ENCODE measurements at places on chromosomes 3 and 15.
A peak's percentile ranks its signal among the peaks of the same experiment; 100 is the strongest.

- DNase-seq = no peak
- no peaks in the 10 kb centered on the region for H3K27me3 ChIP-seq
- no peak overlapping the region for H3K27ac ChIP-seq
- H3K4me3 ChIP-seq = no peak overlapping the region
- H3K4me1 ChIP-seq = peaks cover 2% of the 10 kb centered on the region
Observed at GRCh38 chr3:166425900-166426611, 588.8 kb upstream of the BCHE start.

DNA sequence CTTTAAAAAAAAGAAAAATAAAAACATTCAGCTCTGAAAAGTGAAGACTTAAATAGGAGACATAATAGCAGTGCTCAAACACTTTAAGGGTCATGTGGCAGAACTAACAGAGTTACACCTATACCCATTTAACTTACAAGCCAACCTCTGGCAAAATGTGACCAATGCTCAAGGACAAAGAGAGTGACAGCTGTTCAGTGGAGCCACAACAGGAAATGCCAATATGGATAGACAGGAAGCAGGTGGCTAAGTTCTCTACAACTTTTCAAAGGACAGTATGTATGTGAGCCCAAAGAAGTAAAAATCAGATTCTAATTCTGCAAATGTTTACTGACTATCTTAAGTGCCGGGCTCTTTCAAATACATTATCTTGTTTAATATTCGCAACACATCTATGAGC lies 3.4 kb downstream of the TMCC1 start:
- DNase-seq = no peak
- H3K27me3 ChIP-seq = no peaks in the 10 kb centered on the region
- no peak overlapping the region for H3K4me3 ChIP-seq
- H3K27ac ChIP-seq = no peak overlapping the region

DNA sequence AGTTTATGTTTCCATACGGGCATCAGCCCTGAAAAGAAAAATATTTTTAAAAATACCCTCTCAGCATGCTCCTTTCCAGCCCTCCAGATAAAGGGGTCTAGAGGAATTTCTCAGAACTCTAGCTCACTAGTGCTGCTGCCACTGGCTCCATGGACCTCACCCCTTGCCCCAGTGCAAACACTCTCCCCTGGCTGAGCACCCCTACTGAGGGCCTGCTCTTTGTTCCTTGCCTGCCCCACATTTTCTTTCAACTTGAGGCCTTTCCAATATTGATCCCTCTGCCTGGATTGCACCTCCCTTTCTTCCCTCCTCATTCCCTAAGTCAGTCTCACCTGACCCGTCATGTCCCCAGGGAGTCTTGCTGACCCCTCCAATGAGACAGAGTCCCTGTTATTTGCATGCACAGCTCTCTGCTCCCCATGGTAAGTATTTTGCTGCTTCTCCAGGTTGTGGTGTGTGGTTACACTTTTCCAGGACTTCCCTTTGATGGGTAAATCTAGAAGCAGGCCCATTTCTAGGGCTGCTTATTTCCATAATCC lies 196.5 kb downstream of the EPHB1 start:
- no peaks in the 10 kb centered on the region for H3K4me1 ChIP-seq
- DNase-seq = no peak
- H3K27me3 ChIP-seq = peaks cover 41% of the 10 kb centered on the region
- H3K4me3 ChIP-seq = no peak overlapping the region

GRCh38 chr3:194489736-194490612 lies 3.2 kb upstream of the ATP13A3 start:
- H3K4me3 ChIP-seq = no peak overlapping the region
- H3K4me1 ChIP-seq = peaks cover 16% of the 10 kb centered on the region
- no peaks in the 10 kb centered on the region for H3K27me3 ChIP-seq
- DNase-seq = no peak

- no peaks in the 10 kb centered on the region for H3K27me3 ChIP-seq
- no peaks in the 10 kb centered on the region for H3K36me3 ChIP-seq
- peaks cover 17% of the 10 kb centered on the region for H3K4me1 ChIP-seq
- no peak overlapping the region for H3K27ac ChIP-seq
- DNase-seq = no peak
Observed at GRCh38 chr3:99925584-99926230, 108.0 kb downstream of the CMSS1 start.

- no peak overlapping the region for H3K4me3 ChIP-seq
- DNase-seq = no peak
- peaks cover 40% of the 10 kb centered on the region for H3K4me1 ChIP-seq
- no peak overlapping the region for H3K27ac ChIP-seq
- no peaks in the 10 kb centered on the region for H3K36me3 ChIP-seq
Observed at GRCh38 chr3:120459196-120459595, 8.4 kb upstream of the FSTL1 start.

DNA sequence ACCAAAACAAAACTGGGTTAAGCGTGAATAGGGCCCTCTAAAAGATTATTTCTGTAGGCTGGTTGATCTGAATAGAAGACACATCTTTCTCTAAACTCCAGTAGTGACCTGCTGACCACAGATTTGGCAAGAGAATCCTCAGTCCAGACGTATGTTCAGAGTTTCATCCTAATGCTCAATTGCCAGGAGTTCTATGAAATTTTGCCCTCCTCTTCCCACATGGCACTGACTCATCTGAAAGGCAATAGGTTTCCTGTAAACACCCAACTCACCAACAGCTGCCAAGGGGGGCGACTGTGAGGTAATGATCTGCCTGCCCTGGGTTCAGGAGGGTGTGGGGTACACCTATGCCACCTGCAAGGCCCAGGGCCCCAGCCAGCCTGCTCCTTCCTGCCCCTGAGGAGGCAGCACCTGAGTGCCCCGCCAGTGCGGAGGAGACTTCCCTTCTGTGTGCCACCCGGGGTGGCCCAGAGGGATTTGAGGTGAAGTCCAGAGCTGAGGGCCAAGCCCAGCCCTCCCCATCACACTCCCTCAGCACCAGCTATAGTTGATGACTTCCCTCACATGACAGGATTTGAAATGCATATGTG lies 8.4 kb upstream of the PLA2G4D start:
- H3K27me3 ChIP-seq = peaks cover 27% of the 10 kb centered on the region
- no peak overlapping the region for H3K4me3 ChIP-seq
- H3K4me1 ChIP-seq = no peaks in the 10 kb centered on the region
- no peaks in the 10 kb centered on the region for H3K36me3 ChIP-seq
- no peak overlapping the region for H3K27ac ChIP-seq

DNA sequence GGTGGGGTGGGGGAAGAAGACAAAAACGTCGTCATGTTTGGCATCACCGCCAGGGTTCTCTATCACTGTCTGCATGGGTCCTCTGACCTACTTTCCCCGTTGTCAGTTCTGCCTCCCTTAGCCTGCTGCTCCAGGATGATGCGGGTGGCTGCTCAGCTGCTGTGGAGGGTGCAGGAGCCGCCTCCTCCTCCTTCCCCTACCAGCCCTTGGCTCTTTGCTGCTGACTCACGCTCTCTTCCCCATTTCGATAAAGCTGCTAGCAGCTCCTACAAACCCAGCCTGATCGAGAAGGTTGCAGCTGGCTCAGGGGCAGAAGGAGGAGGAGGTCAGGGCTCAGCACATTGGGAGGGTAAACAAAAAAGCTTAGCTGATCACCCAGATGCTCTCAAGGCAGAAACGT lies 49.5 kb upstream of the SEC13 start:
- H3K4me1 ChIP-seq = no peaks in the 10 kb centered on the region
- DNase-seq = no peak
- H3K36me3 ChIP-seq = no peaks in the 10 kb centered on the region
- no peak overlapping the region for H3K4me3 ChIP-seq
- peaks cover 11% of the 10 kb centered on the region for H3K27me3 ChIP-seq

GRCh38 chr3:134752761-134753461 lies 42.1 kb upstream of the EPHB1 start:
- H3K4me1 ChIP-seq = no peaks in the 10 kb centered on the region
- H3K27me3 ChIP-seq = peaks cover 67% of the 10 kb centered on the region
- no peak overlapping the region for H3K4me3 ChIP-seq
- no peak for DNase-seq

DNA sequence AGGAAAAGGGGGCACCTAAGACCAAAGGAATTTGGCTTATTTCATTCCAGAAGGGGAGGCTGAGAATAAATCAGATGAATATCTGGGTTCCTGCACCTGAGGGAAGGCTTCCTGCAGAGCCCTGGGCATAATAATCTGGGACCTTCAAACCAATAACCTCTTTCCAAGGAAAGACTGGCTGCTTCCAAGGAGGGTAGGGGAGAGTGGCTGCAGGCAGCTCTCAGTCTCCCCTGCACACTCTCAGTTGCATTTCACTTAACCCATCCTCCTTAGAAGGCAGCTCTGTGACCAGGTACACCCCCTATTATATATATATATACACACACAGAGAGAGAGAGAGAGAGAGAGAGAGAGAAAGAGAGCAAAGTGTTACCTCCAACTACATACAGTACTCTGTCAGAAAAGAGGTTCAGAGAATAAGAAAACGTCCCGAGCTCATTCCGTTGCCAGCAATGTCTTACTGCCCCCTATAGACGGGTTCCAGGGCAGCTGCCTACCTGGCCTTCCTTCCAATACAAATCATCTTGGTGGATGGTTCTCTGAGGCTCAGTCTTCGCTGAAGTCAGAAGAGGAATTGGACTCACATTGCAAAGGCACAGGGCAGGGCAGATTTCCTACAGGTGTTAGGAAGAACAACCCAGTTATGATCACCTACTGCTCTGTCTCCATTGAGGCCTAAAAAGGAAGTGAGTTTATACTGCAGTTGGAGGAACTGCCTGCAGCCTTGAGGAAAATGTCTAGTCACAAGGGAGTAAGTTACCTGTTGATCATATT lies 26.1 kb downstream of the CAPN3 start:
- no peak overlapping the region for H3K4me3 ChIP-seq
- no peaks in the 10 kb centered on the region for H3K27me3 ChIP-seq
- DNase-seq = no peak
- no peak overlapping the region for H3K27ac ChIP-seq

- peak within 1 kb of the TSS; percentile 91 for H3K27ac ChIP-seq
- H3K4me1 ChIP-seq = peaks cover 32% of the 10 kb centered on the region
- peaks cover 8% of the 10 kb centered on the region for H3K36me3 ChIP-seq
- H3K27me3 ChIP-seq = peaks cover 48% of the 10 kb centered on the region
Observed at GRCh38 chr3:158109804-158110657, at the start of gene RSRC1. Gene RSRC1 (plus strand): TSS chr3:158110089. CDS start chr3:158122105, 12,016 bp downstream.

DNA sequence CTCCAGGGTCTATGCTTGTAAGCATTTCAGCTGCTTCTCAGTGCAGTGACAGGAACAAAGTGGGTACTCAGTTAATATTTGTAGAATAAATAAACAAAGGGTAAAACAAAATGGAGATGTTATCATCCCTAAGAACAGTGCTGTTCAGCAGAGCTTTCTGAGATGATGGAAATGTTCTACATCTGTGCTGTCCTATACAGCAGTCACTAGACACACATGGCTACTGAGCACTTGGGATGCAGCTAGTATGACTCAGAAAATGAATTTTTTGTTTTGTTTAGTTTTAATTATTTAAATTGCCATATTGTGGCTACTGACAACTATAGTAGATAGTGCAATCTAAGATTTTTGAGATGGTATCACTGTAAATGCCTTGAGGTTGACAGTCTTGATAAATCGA lies 283.8 kb upstream of the ADAMTS9 start:
- peaks cover 7% of the 10 kb centered on the region for H3K36me3 ChIP-seq
- H3K4me3 ChIP-seq = no peak overlapping the region
- peaks cover 24% of the 10 kb centered on the region for H3K4me1 ChIP-seq
- no peaks in the 10 kb centered on the region for H3K27me3 ChIP-seq
- no peak overlapping the region for H3K27ac ChIP-seq

GRCh38 chr15:25742041-25742730 lies 120.9 kb downstream of the ATP10A start:
- H3K4me3 ChIP-seq = no peak overlapping the region
- H3K27ac ChIP-seq = no peak overlapping the region
- peaks cover 19% of the 10 kb centered on the region for H3K27me3 ChIP-seq
- no peaks in the 10 kb centered on the region for H3K36me3 ChIP-seq
- no peak for DNase-seq
- peaks cover 2% of the 10 kb centered on the region for H3K4me1 ChIP-seq

DNA sequence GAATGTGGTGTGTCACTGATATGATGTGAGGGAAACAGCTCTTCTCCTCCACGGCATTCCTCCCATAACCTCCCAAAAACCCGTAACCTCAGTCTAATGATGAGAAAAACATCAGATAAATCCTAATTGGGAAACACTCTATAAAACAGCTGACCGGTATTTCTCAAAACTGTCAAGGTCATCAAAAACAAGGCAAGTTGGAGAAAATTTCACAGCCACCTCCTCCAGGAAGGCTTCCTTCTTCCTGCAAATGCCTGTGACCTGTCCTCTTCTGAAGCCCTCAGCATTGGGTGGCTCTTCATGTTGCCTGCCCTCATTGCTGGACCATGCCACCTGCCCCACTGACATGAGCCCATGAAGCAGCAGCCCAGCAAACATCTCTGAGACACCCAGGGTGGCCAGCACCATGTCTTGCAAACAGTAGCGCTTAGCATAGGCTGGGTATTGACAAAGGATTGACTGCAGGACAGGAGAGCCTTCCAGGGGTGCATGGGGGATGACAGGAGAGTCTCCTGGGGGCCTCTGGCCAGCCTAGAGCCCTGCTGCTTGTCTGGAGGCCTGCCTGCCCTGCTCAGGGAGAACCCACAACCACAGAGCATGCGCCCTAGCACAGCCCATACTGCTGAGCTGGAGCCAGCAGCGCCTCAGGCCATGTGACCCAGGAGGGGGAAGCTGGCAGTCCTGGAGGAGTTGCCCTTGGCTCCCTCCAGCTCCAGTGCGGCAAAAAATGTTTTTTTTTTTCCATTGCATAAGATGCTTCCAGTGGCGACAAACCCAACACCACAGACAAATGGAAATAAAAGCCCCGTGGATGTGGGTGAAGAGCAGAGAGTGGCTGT lies 49.7 kb downstream of the XXYLT1 start:
- peak overlapping the region; percentile 67 for H3K27ac ChIP-seq
- H3K36me3 ChIP-seq = peaks cover 6% of the 10 kb centered on the region
- H3K4me3 ChIP-seq = no peak overlapping the region
- H3K27me3 ChIP-seq = no peaks in the 10 kb centered on the region

DNA sequence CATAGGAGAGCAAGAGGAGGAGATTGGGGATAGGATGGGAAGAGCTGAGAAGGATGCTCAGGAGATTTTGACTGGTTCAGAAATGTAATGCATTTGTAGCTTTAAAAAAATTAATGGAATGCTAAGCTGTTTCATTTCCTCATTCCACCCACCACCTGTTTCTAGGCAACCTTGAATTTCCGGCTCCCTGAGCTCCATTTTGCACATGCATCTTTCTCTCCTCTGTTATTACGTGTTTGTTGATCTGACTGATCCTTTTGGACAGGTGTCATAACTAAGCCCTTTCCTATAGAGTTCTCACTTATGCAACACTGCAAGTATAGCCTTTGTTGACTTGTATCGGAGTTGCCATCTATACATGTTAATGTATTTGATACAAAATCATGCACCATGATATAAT lies 4.3 kb downstream of the TMPRSS7 start:
- no peak overlapping the region for H3K27ac ChIP-seq
- H3K36me3 ChIP-seq = no peaks in the 10 kb centered on the region
- H3K4me1 ChIP-seq = peaks cover 11% of the 10 kb centered on the region
- no peak overlapping the region for H3K4me3 ChIP-seq

DNA sequence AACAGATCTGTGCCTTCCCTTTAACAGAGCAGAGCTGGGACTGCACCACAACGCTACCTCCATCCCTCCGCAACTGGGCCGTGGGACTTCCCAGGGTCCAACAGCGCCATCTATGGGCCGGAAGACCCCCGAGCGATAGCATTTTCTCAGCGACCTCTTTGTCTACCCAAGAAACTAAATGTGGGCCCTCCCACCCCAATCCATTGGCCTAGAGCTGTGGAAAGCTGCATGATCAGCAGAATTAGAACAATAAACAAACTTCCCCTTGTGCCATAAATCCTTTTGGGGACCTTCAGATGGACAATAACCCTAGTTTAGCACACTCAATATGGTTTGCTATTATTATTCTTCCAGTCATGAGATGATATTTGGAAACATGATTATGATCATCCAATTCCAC lies 74.8 kb upstream of the NTRK3 start:
- H3K4me3 ChIP-seq = no peak overlapping the region
- no peak overlapping the region for H3K27ac ChIP-seq
- no peaks in the 10 kb centered on the region for H3K4me1 ChIP-seq
- peaks cover 64% of the 10 kb centered on the region for H3K27me3 ChIP-seq
- no peaks in the 10 kb centered on the region for H3K36me3 ChIP-seq

Data from mesothelial cell of epicardium (in vitro differentiated cells).